ENCODE measurements at places on chromosomes 1 and 21.

GRCh38 chr1:172990598-172991215, 60.0 kb downstream of the TNFSF18 start:
- DNase-seq = no peak

DNA sequence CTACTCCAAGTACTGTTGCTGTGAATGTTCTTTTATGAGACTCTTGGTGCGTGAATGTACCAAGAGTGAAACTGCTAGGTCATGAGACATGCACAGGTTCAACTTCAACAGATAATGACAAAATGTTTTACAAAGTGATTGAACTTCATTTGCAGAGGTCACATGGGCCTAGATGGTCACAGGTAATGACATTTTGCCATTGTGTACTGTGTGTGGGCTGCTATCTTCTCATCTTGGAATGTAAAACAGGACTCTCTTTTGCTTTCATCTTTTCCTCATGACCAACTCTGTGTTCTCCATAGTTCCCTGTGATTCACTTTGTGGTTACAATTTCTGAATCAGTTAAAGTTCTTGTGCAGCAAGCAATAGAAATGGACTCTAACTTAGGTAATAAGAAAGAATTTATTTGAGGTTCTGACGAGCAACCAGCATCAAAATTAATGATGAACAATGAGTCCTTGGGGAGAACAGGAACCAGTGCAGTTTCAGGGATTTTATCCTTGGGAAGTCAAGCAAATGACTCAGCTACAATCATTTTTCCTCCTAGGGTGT, 16.2 kb upstream of the TSNAX start:
- DNase-seq = no peak

DNA sequence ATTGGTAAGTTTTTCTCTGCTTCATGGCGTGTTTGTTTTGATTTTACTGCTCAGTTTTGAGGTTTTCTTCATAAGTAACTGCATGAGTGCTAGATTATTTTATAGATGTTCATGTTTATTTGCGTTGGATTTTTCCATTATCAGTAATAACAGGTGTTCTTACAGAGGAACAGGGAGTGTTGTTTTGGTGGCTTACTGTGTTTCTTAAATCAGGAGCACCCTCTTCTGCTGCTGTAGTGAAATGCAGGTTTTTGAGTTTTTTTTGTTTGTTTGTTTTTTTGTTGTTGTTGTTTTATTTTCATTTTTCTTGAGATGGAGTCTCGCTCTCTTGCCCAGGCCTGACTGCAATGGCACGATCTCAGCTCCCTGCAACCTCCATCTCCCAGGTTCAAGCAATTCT, 32.6 kb downstream of the CTBS start:
- no peak for DNase-seq

DNA sequence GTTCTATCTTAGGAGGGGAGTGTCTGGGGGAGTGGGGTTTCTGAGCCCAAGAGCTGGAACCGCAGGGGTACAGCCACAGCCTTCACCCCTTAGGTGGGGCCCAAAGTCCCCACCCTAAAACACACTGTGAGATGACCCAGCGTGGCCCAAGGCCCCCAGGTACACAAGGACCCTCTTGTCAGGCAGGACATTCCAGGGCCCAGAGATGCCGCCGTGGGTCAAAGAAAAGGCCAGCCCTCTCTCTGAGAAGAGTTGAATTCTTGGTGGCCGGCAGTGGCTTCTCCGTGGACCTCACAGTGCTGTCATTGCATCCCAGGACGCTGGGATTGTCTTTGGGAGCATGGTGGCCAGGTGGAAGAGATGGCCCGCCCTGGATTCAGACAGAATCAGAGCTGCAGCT, 176.3 kb upstream of the C1orf174 start:
- no peak for DNase-seq

DNA sequence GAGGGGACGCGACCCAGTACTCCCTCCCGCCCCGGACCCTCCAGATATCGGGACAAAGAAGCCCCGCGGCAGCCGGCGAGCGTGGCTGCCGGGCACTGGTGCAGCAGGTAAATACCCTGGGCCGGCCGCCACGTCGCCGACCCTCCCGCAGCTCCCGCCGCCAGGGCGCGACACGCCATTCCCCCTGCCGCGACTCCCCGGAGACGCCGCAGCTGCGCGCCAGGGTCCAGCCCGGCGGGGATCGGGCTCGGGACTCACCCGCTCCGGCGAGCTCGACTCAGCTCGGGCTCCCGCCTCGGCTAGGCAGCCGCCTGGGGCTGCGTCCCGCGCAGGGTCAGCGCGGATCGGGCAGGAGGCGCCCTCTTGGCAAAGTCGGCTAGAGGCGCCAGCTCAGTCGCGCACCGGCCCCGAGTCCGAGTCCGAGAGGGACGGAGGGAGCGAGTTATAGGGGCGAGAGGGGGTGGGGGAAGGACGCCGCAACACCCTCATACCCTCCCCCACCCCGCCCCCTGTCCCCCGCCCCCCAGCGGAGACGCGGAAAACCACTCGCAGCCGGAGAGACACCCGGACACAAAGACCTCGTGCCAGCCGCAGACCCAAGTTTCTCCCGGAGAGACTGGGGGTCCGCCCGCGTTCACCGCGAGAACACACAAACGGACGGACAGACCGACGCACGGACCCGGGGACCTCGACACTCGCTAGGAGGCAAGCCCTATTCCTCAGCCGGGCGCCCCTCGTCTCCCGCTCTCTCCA, 985 bp downstream of the SYT6 start:
- DNase-seq = no peak

- no peak for DNase-seq
These were observed 195.6 kb upstream of the C1orf105 start for GRCh38 chr1:172224871-172225270.

DNA sequence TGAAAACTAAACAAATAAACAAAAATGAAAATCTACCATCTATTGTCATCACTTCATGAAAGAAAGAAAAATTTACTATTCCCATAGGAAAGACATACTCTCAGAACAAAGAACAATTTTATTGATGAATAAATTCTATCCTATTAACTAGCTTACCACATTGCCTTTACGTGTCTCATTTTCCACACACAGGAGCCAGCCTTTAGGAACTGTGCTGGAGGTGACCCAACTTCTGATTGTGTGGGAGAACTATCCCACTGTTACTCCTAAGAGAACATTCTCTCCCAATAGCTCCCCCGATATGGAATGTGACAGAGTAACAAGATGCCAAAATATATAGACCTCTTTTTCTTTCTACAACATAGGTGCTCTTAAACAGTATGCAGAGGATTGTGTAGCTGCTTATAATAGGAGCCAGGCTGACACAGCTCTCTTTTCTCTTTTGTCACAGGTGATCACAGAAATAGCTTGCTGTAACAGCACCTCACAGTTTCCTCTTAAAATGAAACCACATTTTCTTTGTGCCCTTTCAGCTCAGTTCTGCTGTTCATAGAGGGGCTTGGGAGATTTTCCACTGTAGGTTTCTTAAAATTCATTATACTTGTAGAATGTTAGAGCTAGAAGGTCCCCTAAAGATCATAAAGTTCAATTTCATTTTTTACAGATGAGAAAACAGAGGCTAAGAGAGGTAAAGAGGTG, 35.5 kb downstream of the C21orf91 start:
- DNase-seq = no peak

DNA sequence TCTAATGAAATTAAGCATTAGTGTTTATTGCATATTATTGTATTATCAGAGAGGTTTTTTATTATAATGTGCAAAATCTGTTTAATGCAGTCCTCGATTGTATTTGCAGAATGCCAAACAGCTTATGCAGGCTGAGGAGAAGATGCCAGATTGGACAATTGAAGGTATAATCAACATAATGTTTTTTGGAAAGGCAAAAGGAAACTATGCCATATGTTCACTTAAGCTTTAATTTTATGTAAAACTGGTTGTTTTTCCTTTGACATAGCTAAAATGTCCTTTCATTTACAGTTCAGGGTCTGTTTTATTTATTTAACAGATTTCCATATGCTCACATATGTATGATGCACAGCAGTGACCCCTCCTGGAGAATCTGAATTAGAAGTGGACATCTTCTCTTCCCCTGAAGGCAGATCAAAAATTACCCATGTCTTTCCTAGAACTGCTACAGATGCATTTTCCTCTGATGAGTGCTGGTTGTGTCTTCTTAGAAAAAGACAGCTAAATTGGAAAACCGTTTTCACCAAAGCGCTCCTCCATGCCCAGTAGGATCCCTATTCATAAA, 143.5 kb upstream of the USH2A start:
- DNase-seq = no peak

DNA sequence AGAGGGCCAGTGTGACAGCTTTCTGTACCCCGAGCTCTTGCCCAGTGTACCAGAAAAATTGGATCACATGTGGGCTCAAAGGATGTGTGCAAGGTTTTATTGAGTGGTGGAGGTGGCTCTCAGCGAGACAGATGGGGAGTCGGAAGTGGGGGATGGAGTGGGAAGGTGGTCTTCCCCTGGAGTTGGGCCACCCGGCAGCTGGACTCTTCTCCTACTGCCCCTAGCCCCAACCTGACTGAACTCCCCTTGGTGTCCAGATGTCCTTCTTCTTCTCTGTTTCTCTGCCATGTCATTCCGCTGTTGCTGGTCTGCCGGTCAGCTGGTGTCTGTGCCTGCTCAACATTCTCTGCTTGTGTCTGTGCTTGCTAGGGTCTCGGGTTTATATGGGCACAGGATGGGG, 217.9 kb downstream of the RRAGC start:
- no peak for DNase-seq

GRCh38 chr1:116026631-116027030, 50.3 kb downstream of the SLC22A15 start:
- DNase-seq = no peak

GRCh38 chr1:245195398-245195797, 40.6 kb downstream of the KIF26B start:
- no peak for DNase-seq

GRCh38 chr1:22801761-22802160, 91.1 kb downstream of the EPHB2 start:
- no peak for DNase-seq

DNA sequence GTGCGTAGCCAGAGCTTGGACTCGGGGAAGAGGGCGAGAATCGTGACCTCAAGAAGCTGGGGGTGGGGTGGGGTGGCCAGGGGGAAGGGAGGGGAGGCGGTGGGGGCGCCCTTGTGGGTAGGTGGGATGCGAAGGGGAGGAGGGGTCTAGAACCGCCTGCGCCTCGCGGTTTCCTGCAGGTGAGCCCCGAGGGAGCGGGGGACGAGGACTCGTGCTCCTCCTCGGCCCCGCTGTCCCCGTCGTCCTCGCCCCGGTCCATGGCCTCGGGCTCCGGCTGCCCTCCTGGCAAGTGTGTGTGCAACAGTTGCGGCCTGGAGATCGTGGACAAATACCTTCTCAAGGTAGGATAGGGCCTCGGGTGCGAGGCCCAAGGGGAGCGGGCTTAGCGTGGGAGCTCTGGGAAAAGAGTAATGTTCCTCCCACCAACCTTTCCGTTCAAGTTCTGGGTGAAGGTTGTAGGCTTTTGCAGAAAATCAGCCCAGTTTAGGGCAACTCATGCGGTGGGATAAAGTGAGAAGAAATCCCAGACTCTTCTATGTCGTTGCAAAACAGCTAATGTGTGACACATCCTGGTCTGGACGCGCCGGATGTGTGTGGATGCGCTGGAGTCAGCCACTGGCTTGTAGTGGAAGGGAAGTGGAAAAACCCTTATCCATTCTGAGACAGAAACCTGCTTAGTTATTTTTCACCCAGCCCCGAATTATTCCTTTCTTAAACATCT, 2.9 kb downstream of the LHX8 start:
- no peak for DNase-seq

DNA sequence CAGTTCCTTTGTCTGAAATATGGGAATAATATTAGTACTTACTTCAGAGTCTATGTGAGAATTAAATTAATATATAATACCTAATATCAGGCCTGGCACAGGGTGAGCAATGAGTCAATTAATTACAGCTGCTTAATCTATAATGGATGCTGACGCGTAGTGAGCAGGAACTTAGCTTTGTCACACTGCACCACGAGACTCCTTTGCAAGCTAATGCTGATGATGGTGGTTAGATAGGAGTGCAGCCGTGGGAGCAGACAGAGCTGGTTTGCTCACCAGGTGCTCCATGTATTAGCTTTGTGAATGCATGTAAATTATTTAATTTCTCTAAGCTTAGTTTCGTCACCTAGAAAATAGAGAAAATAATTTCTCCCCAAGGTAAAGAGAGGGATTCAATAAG, 35.1 kb downstream of the KCNJ15 start:
- DNase-seq = no peak

- no peak for DNase-seq
These were observed 17.1 kb upstream of the TMEM9 start for GRCh38 chr1:201171063-201172036.

DNA sequence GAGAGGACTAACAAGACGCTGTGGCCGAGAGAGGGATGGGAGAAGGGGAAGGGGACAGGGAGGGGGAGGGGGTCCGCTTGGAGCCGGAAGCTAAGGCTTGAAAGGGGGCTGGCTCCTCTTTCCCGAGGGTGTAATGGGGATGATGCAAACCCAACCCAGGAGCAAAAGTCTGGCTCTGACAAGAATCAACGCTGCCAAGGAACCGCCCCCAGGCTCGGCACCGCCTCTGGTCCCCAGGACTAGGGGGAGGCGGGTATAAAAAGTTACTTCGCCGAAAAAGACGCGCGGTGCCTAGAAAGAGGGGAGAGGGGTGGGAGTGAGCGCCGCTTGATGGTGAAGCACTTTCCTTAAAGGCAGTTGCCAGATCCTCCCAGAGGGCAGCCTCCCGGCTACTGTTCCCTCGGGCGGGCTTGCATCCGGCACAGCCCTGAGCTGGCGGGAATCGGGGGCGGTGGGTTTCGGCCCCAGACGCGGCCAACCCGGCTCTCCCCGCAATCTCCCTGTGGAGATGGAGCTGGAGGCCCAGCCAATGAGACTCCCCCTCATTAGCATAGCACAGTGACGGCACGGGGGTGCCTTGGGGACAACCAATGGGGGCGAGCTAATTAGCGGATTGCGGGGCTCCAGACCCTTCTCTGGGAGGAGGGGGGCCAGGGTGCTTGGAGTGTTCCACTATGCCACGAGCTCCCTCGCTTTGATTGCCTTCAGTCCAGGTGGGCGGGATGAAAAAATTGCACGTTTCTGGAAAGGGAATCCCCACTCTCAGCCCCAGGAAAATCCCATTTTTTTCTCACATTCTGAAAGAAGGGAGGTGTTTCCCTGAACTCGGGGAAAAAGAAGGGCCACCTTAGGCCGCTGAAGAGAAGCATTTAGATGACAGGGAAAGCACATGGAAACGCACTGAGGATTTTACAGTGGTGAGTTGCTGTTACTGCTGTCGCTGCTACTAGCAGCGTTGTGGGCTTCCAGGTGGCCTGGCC, at the start of gene KCNT2:
Gene KCNT2 (minus strand): TSS at position 51 of the 980 bp plus-strand sequence. CDS start 131 bp downstream, outside the sequence.
- no peak for DNase-seq

DNA sequence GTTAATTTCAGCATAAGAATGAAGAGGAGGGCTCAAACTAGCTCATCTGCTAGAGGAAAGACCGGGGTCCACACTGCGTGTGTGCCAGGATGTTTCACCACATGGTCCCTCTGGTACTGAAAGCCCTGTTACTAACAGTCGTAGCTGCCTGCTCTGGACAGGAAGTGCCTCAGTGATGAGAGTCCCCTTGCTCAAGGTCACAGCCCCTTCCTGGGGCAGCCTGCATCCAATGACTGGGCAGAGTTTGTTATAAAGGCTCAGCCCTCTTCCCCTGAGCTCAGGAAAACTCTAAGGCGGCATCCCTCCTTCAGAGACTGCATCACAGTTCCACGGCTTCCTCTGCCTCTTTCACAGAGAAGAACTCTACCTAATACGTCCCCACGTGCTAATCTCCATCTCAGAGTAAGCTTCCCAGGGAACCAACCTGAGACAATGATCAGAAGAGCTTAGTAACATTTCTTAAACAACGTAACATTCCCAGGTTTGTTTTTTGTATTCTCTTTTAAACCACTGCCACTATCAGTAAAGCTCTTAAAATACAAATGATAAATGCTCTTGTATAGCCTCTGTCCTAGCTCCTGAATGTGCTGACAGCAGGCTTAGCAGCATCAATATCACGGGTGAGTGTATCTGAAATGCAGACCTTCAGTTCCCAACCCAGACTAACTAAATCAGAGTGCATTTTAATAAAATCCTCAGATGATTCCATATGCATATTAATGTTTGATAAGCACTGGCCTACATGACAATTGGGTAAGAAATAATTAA, 38.0 kb upstream of the ATP1A1 start:
- no peak for DNase-seq
